ENCODE measurements at places on chromosomes 2 and 18.

DNA sequence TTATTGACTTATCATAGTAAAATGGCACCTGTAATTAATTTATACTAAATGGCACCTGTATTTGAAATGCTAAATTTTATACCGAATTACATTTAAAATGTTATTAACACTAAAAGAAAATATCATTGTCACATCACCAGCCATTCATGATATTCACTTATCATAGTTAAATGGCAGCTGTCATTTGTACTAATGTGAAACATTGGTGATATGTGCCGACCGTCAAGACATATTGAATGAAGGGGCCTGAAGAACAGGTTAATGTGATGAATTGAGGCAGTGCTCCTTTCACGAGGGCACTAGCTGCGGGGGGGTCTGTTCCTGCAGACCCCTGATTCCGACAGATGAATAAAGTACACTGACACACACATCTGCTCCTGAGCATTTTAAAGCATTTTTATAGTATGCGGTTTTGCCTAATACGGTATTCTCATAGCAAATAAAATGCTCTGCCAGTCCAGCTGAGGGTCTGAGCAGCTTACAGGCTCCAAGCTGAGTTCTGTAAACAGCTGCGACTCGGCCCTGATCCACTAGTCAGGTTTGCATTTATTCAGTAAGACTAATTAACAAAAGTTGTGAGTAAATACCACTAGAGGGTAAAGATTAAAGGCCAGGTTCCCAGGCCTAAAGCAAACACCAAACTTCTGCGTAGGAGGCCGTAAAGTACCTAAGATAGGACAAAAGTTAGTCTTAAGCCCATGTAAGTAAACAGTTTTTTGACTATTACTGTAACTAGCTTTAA lies 593.4 kb upstream of the NETO1 start:
- no peak for DNase-seq

- DNase-seq = no peak
Measured at GRCh38 chr2:127906206-127906926, 20.6 kb upstream of the AMMECR1L start.

DNA sequence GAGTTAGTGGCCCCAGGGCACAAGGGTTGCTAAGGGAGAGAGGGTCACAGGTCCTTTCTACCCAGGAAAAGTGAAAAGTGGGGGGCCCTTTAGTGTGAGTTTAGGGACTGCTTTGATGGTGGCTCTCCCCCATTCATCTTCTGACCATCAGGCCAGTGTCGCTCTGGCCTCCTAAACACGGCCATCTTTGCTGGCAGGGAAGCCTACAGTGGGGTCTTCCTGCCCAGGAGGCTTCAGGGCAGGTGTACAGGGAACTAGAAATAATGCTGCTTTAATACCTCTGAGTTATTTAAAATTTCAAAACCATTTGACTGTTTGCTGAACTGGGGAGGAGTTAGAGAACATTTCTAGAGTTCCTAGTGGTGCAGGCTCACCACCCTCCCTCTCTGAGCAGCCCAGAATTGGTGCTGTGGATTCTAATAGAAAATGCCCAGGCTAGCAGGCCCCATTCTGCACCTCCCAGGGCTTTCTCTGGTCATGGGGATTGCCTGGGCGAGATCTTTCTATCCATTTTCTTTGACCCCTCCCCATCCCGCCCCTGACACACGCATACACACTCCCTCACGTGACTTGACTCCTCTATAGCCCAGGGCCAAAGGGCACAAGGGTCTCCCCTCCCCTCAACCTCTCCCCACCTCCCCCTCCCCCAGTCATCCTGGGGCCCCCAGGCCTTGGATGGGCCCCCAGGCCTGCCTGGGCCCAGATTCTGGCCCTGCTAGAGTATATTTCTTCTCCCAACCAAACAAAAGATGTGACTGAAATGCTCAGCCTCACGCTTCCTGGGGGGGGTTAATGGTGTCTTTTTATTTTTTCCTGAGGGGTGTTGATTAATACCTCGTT lies 3.1 kb downstream of the PKDCC start:
- no peak for DNase-seq

DNA sequence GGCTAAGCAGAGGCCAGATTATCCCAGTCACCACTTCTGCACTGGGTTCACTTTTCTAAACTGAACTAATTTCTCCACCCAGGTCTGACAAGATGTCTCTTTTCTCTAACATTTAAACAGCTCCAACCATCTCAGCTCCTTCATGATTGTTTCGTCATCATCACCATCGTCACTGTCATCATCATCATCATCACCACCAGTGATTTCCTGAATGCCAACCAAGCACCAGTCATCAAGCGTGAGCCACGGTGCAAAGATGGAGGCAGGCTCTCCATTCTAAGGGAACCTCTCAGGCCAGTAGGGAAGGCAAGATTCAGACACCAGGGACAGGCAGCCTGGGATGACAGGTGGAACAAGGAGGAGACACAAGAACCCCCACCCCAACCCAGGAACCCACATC lies 25.5 kb upstream of the TMBIM1 start:
- no peak for DNase-seq

GRCh38 chr2:201580486-201580885 lies 62.8 kb downstream of the TMEM237 start:
- DNase-seq = peak; percentile 45

- no peak for DNase-seq
Measured at GRCh38 chr2:20094955-20095354, 43.5 kb upstream of the LAPTM4A start.

- peak; percentile 53 for DNase-seq
Measured at GRCh38 chr2:25286025-25286400, 55.7 kb downstream of the DNMT3A start.

GRCh38 chr2:165494573-165494972 lies 25.1 kb downstream of the CSRNP3 start:
- DNase-seq = no peak

DNA sequence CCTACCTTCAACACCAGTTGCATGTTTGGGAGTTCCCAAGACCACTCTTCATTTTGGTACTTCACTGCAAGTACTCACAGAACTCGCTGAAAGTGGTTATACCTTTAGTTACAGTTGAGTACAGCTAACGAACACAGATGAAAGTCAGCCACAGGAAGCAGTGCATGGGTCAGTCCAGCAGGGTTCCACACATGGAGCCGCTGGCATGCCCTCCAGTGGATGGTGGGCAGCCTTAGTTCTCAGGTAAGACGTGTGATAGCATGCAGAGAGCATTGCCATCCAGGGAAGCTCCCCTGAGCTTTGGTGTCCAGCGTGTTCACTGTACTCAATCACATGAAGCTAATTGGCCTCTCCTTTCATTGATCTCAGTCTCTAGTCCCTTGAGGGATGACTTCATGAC lies 815.3 kb downstream of the RNF144A start:
- no peak for DNase-seq

GRCh38 chr2:37231241-37232130 lies at the start of the genes CEBPZ and NDUFAF7:
CEBPZ (minus strand) TSS chr2:37231596; CDS start chr2:37231567, 29 bp downstream.
NDUFAF7 (plus strand) TSS chr2:37231658; CDS start chr2:37231706, 48 bp downstream.
- peak; percentile 84 for DNase-seq

DNA sequence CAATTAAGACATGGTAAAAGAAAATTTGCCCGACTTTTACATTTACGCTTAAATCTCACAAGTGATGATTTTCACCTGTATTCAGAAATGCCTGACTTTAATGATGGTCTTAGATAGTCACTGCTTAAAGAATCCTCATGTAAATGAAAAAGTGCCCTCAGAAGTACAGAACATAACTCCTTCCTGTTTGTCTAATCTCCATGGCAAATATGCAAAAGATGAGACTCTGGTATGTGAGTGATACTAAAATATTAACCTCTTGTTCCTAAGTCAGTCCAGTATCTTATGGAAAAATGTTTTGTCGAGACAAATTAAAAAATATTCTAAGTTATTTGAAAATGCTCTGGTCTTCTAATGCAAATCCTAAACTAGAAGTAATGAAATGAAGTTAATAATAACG lies 29.2 kb downstream of the KCTD1 start:
- no peak for DNase-seq

DNA sequence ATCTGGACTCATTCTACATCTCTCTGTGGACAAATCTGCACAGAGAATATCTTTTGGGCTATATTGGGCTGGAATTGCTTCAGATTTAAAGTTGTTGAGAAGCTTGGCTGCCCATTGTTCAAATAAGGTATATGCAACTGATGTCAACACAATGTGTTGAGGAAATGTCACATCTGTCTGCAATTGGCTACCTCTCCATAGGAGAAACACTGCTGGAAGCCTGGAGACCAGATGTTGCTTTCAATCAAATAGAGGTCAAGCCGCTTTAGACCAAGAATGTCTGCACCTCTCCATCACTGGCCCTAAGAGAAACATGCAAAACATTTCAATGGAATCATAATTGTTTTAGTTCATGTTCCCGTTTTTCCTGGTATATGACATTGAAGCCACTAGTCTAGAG lies 720.2 kb downstream of the SLC4A3 start:
- DNase-seq = no peak

GRCh38 chr2:107334306-107334705 lies 448.3 kb upstream of the ST6GAL2 start:
- no peak for DNase-seq

- DNase-seq = no peak
Measured at GRCh38 chr2:75326645-75327044, 127.3 kb upstream of the TACR1 start.

GRCh38 chr2:123073371-123073770 lies 951.7 kb upstream of the CNTNAP5 start:
- peak; percentile 28 for DNase-seq

DNA sequence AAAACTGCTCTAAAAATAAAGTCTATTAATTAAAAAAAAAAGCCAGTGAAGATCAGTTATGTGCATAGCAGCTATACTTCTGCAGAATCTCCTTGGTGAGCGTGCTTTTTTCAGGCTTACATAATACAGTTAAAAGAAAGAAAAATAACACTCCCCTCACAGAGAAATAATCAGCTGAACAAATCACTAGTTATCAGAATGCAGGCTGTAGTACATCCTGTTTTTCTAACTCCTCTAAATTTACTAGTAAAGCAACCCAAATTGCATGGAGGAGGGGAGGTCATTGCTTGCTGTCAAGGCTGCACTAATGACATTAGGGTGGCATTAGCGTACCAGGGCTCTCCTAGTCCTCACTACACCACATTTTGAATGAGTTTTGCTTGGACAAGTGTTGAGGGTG lies 192.2 kb downstream of the PLCL1 start:
- DNase-seq = no peak

- no peak for DNase-seq
Measured at GRCh38 chr2:235966396-235966795, 201.8 kb downstream of the GBX2 start.

GRCh38 chr2:219273937-219274336 lies 5.2 kb upstream of the DNAJB2 start:
- no peak for DNase-seq

DNA sequence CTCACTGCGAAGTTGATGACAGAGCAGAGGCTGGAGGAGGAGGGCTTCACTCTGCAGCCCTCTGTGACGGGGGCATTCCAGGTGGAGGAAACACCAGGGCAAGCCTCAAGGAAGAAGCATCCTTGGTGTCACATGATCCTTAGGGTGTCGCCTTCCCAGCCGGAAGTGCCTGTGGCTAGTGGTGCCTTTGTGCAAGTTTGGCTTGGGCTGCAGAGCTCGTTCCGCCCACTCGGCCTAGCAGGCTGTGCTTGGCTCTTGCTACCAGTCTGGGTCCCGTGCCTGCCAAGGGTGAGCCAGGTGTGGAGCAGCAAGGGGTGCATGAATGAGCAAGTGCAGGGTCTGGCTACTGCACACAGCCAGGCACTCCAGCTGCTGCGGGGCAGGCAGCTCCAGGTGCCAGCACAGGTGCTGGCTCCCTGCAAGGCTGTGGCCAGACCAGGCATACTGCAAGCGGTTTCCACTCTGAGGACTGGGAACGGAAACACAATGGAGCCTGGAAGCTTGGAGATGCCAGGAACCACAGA lies 325.3 kb upstream of the SMIM21 start:
- DNase-seq = no peak

GRCh38 chr2:58594175-58594574 lies 353.1 kb upstream of the FANCL start:
- no peak for DNase-seq

DNA sequence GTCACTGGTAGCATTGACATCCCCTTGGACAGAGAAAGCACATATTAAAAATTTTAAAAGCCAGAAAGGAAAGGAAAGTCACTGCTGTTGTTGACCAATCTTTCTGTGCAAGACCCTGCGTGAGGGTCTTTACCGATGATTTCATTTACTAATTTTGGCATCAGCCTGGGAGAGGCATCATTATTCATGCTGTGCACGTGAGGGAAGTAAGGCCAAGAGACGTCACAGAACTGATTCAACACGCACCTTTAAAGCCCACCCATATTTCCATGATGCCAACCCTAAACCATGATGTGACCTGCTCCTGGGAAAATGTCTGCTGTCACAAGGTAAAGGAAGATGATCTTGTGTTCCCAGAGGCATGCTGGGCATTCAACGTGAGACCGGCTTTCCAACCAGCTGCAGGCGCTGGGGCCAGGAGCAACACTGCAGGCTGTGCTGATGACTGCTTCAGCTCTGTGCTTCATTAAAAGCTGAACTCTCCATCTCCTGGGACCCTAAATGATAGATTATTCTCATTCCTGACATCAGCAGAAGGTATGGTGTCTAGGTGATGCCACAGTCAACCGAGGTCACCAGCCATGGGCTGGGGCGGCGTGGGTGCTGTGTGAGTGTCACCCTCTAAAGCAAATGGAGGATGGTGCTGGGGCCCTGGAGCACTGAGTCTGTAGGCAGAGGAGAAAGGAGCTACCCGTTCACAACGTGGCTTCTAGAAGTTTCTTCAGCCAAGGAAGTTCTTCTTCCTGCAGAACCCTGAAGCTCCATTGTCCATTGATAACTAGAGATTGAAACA lies 53.9 kb downstream of the TMEM18 start:
- no peak for DNase-seq

DNA sequence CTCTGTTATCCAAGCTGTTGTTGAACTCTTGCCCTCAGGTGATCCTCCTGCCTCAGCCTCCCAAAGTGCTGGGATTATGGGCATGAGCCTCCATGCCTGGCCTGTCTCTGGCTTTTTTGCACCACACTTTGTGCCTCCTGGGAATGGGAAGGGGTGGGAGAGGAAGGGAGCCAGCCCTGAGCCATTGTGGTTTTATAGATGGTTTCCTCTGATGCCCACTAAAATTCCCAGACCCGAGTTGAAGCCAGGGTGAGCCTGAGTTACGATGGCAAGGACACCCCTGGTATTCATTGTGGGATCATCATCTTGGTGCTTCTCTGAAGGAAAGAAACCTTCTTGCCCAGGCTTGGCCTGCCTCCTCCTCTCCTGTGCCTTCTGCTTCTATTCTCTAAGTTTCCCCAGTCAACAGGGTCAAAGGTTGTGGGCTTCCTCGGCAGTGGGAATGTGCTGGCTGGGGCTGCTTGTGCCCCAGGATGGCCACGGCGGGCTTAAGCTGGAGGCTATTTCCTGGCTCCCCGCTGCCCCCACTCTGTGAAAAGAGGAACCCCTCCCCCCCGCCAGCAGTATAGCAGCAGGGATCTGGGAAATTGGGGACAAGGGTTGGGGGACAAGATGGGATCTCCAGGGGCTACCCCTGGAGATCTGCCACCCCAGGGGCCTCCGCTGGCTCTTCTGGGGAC lies 106.2 kb downstream of the STPG4 start:
- DNase-seq = no peak

Data from AML-193 (cell line).